ENCODE measurements at places on chromosomes 13 and 19.

GRCh38 chr13:48624016-48624415 lies 29.7 kb upstream of the CYSLTR2 start:
- no peak for DNase-seq

- DNase-seq: no peak
Measured at GRCh38 chr13:50715402-50716146, 127.9 kb downstream of the DLEU7 start.

DNA sequence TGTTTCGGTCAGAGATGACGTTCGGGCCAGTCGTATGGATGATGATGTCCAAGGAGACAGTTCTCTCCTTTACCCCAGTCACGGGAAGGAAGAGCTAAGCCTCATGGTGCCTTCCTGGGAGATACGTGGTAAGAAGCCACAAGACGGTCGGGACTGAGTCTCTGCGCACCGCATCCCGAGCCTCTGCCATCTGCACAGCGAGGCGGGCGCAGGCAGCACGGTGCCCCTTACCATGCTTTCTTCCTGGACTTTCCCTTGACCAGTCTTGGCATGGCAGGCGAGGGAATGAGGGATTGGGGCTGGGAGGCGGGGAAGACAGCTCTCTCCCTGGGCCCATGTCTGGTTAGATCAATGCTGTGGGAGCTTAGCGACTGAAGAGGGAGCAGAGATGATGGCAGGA lies 10.1 kb upstream of the LAIR2 start:
- no peak for DNase-seq

GRCh38 chr19:36417752-36418286 lies 625 bp downstream of the ZFP82 start:
- peak; percentile 12 for DNase-seq

- DNase-seq: no peak
Measured at GRCh38 chr13:40215311-40215710, 451.1 kb downstream of the FOXO1 start.

GRCh38 chr13:32205431-32206096 lies 109.6 kb downstream of the ZAR1L start:
- no peak for DNase-seq

GRCh38 chr19:616747-617526 lies 16.4 kb downstream of the POLRMT start:
- DNase-seq: no peak

DNA sequence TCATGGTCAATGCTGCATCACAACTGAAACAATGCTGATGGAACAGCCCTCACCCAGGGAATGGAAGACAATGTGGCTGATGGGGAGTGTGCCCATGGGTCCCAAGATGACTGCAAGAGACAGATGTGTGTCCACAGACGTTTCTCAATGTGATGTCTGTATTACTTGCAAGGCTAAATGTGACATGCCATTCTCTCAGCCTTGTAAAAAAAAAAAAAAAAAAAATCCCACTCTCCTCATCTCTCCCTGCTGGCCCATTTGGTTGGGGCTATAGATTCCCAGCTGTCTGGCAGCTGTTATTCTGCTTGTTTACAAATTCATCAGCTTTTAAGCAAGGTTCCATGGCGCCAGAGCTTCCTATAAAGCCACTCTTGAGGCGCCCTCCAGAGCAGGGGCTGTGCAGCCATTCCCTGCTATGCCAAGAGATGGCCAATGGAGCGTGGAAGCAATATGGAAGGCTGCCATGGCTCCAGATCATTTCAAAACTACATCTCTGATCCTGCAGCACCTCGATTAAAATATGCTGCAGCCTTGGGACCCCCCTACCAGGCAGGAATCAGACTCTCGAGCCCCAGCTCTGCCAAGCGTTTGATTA lies 294.8 kb downstream of the FOXO1 start:
- no peak for DNase-seq

DNA sequence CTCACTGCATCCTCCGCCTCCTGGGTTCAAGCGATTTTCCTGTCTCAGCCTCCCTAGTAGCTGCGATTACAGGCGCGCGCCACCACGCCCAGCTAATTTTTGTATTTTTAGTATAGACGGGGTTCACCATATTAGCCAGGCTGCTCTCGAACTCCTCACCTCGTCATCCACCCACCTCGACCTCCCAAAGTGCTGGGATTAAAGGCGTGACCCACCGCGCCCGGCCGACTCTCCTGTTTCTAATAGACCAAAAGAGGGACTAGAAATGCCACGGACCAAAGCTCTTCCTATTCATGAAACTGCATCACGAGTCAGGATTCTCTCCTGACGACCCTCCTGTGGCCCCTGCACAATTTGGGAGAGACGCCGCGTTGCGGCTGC lies 563 bp downstream of the ZNF43 start:
- DNase-seq: no peak

- no peak for DNase-seq
Measured at GRCh38 chr19:40304306-40304705, 19.2 kb upstream of the AKT2 start.

GRCh38 chr19:30686826-30687566 lies 314.8 kb downstream of the ZNF536 start:
- DNase-seq: no peak

GRCh38 chr13:50581586-50582196 lies 261.8 kb downstream of the DLEU7 start:
- DNase-seq: no peak

DNA sequence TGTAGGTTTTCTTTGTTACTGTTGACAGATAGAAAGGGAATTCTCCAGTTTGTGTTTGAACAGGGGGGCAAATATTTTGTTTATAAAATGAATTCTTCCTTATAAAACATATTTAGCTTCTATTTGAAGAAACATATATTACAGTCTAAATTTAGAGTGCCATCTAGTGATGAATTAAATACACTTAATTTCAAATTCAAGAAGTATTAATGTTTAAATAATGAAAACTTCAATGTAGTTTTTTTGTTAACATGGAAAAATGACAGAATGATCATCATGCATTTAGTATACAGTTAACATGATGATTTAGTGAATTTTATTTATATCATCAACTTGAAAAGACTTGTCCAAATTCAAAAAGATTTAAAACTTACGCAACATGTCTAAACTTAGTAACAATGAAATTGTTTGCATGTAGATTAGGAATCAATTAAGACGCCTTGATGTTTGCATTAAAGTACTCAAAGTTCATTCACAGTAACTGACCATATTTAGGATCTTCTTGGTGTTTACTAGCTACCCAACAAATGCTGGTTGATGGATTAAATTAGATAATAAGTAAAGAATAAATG lies 765.9 kb upstream of the SLITRK1 start:
- DNase-seq: no peak

DNA sequence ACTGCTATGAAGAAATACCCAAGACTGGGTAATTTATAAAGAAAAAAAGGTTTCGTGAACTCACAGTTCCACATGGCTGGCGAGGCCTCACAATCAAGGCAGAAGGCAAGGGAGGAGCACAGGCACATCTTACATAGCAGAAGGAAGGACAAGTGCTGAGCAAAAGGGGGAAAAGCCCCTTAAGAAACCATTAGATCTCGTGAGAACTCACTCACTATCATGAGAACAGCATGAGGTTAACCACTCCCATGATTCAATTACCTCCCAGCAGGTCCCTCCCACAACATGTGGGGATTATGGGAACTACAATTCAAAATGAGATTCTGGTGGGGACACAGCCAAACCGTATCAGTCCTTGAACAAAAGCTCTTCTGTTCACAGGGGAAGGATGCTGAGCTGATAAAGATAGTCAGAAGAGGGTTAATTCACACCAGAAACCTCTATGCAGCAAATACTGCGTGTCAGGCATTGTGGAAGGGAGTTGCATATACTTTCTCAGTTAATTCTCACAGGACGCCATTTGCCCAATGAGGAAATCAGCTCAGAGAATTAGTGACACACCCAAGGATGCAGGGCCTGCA lies 246.2 kb downstream of the FOXO1 start:
- DNase-seq: no peak

DNA sequence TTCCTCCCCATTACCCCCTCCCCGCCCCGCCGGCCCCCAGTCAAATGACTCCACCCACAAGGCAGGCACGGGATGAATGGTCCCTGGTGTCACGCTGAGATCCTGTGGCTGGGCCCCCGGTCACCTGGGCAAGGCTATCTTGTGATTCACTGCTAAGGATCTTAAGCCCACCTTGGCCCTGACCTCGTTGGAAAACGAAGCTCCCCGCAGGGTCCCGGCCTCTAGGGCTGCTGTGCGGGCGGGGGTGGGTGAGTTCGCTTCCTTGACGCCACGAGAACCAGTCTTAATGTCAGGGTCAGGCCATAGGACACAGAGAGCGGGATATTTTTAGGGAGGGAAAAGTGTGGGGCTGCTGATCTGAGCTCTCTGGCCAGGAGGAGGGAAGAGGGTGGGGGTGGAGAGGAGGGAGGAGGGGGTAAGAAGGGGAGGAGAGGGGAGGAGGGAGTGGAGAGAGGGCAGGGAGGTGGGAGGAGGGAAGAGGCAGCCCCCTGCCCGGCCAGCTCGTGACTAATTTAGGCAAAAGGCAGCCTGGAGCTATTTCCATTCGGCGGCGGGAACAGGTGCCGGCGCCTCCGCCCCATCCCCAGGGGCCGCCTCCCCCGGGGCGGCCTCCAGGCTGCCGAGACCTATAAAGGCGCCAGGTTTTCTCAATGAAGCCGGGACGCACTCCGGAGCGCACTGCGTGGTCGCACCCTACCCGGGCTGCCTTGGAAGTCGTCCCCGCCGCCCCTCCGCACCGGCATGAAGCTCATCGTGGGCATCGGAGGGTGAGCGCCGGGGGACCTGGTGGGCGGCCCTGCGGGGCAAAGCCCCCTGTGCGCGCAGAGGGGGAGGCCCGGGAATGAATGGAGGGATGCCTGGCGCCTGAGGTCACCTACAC lies at the start of gene NMRK2:
TSS of gene NMRK2 (plus strand) at position 139 of the 880 bp plus-strand sequence. CDS start at position 742, 603 bp downstream.
- no peak for DNase-seq

- no peak for DNase-seq
Measured at GRCh38 chr13:39483326-39483725, 119.7 kb downstream of the LHFPL6 start.

GRCh38 chr13:48559638-48560320 lies 26.9 kb upstream of the RCBTB2 start:
- DNase-seq: no peak

DNA sequence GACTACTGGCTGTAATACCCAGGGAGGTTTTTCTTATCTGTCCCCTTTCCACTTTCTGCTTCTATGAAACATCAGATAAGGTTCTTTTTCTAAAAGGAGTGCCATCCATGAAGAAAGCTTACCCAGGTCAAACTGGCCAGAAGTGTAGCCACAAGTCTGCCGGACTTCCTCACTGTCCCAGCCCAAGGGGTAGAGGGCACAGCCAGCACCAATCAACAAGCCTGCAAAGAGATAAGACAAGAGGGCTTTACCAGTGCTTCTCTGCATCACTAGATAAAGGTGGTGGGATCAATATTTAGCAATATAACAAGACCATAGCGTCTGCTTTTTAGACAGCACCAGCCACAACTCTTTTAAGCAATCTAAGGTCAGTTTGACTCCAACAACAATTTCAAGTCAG lies 224.7 kb downstream of the LHFPL6 start:
- no peak for DNase-seq

GRCh38 chr19:36110487-36111199 lies at the start of gene OVOL3:
Gene OVOL3, plus strand, starts transcription at chr19:36111143. Its CDS starts 60 bp downstream, at chr19:36111203.
- no peak for DNase-seq

DNA sequence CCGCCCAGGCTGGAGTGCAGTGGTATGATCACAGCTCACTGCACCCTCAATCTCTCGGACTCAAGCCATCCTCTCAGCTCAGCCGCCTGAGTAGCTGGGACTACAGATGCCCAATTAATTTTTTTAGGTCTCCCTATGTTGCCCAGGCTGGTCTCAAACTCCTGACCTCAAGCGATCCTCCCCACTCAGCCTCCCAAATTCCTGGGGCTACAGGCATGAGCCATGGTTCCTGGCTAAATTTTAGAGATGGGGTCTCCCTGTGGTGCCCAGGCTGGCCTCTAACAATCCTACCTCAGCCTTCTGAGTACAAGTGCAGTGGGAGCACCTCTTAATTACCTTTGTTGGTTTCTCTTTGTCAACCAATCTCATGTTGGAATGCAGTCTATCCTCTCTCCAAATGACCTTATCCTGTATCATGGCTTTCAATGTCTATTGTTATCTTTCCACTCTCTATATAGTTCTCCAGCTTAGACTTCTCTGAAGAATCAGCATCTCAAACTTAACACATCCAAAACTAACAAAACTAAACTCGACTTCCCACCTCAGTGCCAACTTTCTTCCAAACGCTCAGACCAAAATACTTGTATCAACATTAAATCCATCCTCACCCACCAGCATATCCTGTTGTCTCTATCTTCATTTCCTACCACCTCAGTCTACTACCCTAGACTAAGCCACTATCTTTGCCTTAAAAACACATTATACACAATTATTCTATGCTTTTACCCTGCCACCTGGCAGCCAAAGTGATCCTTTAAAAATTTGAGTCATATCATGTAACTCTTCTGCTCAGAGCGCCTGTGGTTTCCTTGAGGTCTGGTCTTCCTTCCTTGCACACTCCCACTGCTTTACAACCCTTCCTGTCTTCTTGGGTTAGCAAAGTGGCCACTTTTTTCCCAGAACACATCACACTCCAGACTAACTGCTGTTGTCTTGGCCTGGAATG lies 6.7 kb downstream of the TPT1 start:
- no peak for DNase-seq

GRCh38 chr13:79311386-79311785 lies 94.7 kb downstream of the RBM26 start:
- no peak for DNase-seq

GRCh38 chr19:51251468-51251820 lies 564 bp downstream of the SIGLECL1 start:
- no peak for DNase-seq

- no peak for DNase-seq
Measured at GRCh38 chr19:39828654-39829032, 5.3 kb downstream of the DYRK1B start.

DNA sequence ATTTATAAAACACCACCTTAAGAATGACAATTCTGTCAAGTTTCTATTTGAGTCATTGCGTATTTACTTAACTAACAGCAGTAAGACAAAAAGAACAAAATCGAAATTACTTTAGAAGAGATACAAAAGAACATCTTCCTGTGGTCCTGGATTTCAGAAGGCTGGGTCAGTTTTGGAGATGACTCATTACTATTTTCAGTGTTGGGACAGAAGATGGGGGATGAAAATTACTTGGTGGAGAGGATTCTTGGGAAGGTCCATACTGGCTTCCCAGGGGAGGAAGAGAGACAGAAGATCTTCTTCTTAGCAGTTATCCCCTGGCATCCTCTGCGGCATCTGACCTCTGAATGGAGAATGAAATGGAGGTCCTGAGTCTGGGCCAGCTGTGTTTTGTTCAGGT lies 33.5 kb upstream of the CSNK1A1L start:
- DNase-seq: no peak

DNA sequence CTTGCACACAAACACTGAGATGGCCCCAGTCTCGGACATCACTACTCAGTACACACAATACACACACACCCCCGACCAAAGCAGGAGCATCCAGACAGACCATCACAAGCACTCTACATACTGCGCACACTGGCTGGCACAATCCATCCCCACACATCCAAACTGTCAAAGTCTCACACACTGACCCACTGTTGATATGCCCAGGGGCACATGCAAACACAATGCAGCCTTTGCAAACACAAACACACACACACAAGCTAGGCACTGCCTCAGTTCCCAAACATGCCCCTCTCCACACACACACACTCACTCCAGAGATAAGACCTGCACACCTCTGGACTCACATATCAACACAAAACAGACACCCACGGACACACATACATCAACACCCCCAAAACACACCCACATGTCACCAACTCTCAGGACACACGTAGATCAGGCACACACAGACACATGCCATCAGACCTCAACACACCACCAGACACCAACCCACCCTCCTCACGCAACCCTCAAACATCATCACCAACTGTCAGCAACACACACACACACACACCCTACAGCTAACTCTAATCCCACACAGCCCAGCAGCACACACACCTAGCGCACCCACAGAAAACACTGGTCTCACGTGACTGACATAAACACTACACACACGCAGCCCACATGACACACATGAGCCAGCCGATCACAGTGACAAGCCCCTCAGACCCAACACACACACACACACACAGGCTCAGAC lies 1.9 kb downstream of the BBC3 start:
- no peak for DNase-seq
